ENCODE measurements at places on chromosomes 11 and 22.
A peak's percentile ranks its signal among the peaks of the same experiment; 100 is the strongest.

- DNase-seq, result no peak
Measured at GRCh38 chr22:45884201-45885062, 92.5 kb downstream of the WNT7B start.

DNA sequence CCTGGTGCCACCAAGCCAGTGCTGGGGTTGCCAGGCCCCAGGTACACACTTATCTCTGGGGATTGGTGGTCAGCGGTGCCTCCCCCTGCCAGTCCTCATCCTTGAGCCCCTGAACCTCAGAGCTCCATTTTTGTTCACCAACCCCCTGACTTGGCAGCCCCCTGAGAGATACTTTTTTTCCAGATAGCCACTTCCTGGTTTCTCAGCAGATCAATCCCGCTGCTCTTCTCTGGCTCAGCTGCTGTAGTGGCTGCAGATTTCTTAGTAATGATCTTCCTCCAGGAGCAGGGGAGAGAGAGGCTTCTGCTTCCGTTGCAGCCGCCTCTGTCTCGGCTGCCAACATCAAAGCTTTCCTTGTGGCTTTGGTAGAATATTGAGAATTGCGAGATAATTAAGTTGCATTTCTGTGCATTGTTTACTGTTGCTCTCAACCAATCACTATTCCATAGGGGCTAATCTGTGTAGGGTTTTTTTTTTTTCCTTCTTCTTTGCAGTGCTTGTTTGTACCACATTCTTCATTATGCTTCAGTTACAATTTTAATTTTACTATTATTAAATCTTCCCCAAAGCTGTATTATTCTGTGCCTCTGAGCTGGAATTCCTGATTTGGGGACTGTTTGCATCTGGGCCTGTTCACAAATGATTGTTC is 92.1 kb downstream of the PKNOX2 start:
- DNase-seq, result no peak

GRCh38 chr22:46355369-46355995 is 20.0 kb downstream of the TRMU start:
- DNase-seq, result peak; percentile 36

- DNase-seq, result no peak
Measured at GRCh38 chr22:38312261-38312800, 4.9 kb downstream of the CSNK1E start.

- no peak for DNase-seq
Measured at GRCh38 chr22:45912910-45913309, 64.1 kb downstream of the WNT7B start.

DNA sequence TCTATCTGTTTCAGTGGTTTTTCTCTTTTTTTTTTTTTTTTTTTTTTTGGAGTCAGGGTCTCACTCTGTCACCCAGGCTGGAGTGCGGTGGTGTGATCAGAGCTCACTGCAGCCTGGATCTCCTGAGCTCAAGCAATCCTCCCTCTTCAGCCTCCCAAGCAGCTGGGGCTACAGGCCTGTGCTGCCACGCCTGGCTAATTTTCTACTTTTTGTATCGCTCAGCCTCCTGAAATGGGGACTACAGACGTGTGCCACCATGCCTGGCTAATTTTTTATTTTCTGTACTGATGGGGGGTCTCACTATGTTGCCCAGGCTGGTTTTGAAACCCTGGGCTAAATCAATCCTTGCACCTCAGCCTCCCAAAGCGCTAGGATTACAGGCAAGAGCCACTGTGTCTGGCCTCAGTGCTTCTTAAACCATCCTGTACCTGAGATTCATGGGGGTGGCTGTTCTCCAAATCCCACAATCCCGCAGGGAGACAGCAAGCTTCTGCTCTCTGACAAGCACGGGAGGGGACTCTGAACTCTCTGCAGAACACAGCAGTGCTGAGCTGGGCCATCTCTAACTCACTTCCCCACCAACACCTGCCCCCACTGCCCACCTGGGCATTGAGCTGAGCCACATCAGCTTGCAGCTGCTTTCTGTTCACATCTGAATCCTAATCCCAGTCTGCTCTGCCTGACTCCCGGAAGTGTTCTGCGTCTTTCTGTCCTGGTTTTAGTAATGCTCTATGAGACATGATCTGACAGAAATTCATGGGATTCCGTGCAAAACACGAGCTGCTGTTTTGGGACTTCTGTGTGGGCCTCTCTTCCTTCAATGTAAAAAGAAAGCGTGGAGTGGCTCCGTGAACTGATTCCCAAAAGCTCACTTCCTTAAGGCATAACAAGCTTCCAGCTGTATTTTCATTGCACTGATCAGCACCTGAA is 400.0 kb downstream of the LARGE1 start:
- DNase-seq, result no peak

GRCh38 chr22:41939981-41940831 is 6.7 kb downstream of the CENPM start:
- peak; percentile 83 for DNase-seq

GRCh38 chr22:41772645-41773044 is 27.8 kb upstream of the CCDC134 start:
- no peak for DNase-seq

DNA sequence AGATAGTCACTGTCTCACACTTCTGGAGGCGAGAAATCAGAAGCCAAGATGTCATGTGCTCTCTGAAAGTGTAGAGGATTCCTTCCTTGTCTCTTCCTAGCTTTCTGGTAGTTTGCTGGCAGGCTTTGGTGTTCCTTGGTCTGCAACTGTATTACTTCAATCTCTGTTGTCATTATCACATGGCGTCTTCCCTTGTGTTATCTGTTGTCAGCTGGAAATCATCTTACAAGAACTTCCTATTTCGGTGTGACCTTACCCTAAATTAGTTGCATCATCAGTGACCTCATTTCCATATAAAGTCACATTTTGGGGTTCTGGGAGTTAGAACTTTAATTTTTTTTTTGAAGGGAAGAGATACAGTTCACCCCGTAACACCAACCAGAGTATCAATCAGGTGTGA is 3.3 kb upstream of the LIN7C start:
- no peak for DNase-seq

Data from stimulated activated CD8-positive, alpha-beta memory T cell treated with anti-CD3 and anti-CD28 coated beads, Interleukin-4, amount 100 ng/mL, for 1 hour (primary cell).